ENCODE measurements at places on chromosomes 13 and 19.
A peak's percentile ranks its signal among the peaks of the same experiment; 100 is the strongest.

GRCh38 chr13:29733147-29733611 is 117.2 kb downstream of the UBL3 start:
- DNase-seq, result no peak

DNA sequence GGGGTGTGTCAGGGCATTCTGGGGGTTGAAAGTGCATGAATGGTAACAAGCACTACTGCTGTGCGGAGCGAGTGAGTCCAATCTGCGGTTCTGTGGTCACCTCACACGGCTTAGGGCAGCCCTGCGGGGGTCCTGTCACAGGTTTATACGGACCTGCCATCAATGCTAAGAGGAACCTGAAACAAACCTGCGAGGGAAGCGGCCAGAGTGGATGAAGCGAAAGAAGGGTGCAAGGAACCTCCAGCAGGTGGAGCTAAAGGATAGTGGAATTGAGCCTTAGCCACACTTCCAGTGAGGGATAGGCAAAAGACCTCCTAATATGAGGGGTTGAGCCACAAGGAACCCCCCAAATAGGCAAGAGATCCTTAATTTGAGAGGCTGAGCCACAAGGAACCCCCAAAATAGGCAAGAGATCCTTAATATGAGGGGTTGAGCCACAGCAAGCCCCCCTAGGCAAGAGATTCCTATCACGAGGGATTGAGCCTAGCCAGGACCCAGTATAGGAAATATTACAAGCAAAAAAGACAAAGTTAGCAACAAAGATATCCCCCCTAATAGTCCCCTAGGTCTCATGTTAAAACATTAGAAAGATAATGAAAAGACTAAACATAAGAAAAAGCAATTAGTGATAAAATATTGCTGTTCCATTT is 6.3 kb upstream of the ZNF69 start:
- no peak for DNase-seq

DNA sequence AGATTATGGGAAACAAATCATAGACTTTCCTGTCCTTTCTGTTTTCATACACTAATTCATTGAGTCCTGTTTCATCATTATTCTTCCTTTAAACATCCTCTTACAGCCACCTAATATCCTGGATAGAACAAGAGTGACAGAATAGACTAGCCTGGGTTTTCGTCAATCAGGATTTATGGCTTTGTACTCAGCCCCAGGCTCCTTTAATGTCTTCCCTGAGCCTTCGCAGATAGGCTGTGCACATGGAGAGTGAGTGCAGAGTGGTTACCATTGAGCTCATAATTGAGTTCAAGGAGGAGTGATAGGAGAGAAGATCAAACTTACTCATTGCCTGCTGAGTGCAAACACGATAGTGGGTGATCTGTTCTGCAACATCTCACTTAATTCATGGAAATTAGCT is 304.9 kb downstream of the TDRD3 start:
- DNase-seq, result no peak

- DNase-seq, result peak; percentile 6
Observed at GRCh38 chr13:110965038-110965754, 50.3 kb upstream of the ANKRD10 start.

DNA sequence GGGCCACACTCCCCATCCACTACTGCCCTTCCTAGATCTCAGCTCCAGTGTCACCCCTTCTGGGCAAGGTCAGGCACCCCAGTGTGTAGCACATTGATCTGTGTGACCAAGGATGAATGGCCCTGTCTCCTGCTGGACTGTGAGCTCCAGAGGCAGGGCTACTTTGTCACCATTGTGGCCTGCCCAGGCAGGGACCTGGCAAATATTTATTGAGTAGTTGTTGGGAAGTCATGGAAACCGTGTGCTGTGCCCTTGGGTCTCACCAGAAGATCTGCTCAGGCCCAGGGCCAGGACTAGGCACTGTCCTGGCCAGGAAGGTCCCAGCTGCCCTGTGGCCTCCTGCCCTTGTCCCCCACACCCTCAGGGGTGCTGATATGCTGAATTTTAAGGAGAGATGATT is 10.5 kb downstream of the NACC1 start:
- DNase-seq, result no peak

GRCh38 chr13:36718686-36719085 is 44.9 kb downstream of the SERTM1 start:
- DNase-seq, result no peak
